CD8-positive, alpha-beta T cell (primary cell): ENCODE measurements at places on chromosomes 2 and 18.

GRCh38 chr18:45667056-45667736 is 51.9 kb downstream of the SLC14A2 start:
- DNase-seq = no peak

DNA sequence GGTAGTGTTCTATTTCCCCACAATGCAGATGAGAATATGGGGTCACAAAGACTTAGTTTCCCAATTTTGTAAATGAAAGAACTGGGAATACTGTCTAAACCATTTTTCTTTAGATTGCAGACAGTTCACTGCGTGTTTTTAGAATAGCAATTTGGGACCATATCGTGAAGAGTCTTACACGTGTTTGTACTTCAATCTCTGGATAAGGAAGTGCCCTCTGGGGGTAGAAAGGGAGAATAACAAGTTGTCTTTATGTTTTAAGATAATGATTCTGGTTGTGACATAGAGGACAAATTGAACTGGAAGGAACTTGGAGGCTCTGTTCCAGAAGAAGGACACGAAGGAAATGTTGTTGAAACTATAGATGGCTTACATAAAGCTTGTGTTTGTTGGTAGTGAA is 457.7 kb downstream of the CBLN2 start:
- no peak for DNase-seq

GRCh38 chr18:76260941-76261472 is 234.0 kb downstream of the ZNF516 start:
- no peak for DNase-seq

GRCh38 chr2:58862244-58862643 is 621.1 kb upstream of the FANCL start:
- DNase-seq = no peak

DNA sequence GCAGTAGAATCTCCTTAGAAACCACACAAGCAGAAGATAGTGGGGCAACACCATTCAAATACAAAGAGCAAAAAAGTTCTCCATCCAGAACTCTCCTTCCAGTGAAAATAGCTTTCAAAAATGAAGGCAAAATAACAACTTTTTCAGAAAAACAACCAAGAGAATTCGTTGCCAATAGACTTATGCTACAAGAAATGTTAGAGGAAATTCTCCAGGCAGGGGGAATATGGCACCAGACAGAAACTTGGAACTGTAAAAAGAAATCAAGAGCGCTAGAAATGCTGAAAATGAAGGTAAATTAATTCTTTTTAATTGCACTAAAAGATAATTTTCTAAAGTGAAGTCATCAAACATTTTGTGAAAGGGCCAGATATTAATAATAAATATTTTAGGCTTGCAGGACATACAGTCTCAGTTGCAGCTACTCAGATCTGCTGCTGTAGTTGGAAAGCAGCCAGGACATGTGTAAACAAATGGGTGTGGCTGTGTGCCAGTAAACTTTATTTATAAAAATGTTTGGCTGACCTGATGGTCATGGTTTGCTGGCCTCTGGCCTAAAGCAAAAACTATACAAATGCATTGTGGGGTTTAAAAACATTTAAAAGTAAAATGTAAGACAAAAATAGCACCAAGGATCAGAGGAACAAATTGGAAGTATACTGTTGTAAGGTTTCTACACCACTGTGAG is 73.7 kb upstream of the TGFA start:
- no peak for DNase-seq

GRCh38 chr2:148674063-148675020 is 29.8 kb downstream of the EPC2 start:
- DNase-seq = peak; percentile 56

DNA sequence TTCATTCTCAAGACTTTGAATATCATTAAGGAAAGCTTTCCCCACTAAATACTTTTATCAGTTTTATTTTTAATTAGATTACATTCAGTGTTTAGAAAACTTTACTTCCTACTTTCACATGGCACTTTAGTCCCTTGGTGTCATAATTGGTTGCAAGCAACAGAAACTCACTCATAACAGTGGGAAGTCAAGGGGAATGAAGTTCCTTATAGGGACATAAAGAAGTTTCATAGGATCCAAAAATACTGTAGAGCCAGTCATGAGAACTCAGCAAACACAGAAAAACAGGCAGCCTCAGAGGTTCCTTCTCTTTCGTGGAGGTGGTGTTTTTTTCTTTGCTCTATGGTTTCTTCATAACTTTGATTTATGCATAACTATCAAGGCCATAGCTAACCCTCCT is 809.0 kb downstream of the BCL11A start:
- DNase-seq = no peak

DNA sequence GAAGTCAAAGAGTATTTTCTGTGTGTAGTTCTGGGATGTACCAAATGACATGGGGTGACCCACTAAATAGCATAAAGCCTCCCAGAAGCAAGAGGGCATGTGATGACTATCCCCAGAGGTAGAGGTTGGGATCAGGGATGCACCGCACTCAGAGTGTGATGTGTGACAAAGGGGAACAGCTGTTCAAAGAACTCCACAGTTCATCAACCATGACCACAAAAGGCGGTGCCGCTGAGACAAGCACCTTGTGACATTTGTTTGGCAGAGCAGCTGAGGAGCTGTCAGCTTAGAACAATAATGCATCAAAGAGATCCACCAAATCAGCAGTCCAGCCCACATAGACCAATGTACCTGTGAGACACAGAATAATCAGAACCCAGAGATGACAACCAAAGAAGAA is 81.3 kb downstream of the VWC2L start:
- DNase-seq = no peak

DNA sequence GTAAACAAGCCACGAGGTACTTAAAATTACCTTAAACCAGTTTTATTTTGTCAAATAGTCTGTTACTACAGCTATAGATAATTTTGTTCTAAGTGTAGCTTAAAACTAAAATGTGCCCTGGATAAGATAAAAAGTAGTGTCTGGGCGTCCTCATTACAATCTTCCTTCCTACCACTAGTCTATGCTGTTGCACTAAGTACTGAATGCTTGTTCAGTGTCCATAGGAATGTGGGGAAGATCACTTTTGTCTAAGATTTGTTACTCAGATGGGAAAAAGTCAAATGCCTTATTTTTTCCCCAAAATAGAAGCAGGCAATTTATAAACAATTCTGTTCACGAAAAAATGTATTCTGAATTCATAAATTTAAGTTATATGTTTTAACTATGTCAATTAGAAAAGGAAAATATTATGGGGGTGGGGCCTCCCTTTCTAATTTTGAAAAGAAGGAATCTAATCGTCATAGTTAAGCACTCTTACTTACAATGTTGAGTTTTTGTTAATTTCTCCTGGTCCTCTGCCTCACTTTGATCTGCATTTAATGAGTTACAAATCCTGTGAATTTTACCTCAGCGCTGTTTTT is 140.4 kb upstream of the VRK2 start:
- peak; percentile 36 for DNase-seq

DNA sequence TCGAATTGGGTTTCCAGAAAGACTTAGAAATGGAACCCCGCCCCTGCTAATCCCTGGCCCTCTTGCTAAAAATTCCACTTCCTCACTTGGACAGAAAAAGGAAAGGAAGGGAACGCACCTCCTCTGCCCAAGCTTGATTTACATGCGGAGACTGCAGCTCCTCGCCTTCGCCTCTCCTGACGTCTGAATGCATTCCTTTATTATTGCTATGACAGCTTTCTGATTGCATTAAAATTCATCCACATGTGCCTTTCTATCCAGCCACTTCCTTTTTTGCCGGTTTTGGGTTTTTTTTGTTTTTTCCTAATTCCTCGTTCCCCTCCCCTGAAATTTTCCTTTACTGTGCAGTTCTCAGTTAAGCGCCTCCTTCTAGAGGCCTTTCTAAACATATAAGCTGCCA is 287.8 kb downstream of the CELF4 start:
- no peak for DNase-seq

GRCh38 chr2:71814885-71815284 is 332.8 kb downstream of the CYP26B1 start:
- DNase-seq = no peak

DNA sequence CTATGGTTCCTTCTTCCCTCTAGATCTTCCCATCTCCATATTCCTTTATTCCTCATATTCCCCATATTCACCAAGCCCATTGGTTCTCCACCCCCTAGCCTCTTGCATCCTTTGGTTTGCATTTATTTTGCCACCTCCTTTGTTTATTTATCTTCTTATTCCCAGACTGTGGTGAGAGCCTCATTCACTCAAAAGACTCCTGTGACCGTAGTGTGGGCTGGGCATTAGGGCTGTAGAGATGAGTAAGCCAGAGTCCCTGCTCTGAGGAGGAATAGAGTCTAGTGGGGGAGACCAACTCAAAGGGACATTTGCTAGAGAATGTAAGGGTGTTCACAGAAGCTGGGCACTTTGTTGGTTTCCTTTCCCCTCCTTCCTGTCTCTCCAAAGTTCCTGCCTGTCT is 8.3 kb downstream of the ATG16L1 start:
- no peak for DNase-seq

GRCh38 chr2:128396946-128397345 is 78.3 kb upstream of the HS6ST1 start:
- DNase-seq = no peak

GRCh38 chr2:168678153-168678853 is 124.1 kb upstream of the NOSTRIN start:
- no peak for DNase-seq

DNA sequence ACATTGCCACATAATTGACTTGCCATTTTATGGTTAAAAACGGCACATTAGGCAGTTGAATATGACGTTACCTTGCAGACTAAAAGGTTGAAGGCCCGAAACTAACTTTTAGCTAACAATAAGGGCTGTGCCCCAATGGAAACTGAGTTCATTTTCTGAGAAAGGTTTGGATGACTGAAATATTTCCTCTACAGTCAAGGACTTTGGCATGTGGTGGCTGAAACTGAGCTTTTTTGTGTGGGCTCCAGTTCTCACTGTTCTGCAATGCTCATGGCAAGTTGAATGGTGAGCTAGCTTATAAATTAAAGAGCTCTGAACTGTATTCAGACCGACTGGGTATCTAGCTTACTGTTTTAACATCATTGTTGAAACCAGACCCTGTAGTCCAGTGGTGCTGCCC is 23.8 kb upstream of the TXNDC2 start:
- DNase-seq = no peak

DNA sequence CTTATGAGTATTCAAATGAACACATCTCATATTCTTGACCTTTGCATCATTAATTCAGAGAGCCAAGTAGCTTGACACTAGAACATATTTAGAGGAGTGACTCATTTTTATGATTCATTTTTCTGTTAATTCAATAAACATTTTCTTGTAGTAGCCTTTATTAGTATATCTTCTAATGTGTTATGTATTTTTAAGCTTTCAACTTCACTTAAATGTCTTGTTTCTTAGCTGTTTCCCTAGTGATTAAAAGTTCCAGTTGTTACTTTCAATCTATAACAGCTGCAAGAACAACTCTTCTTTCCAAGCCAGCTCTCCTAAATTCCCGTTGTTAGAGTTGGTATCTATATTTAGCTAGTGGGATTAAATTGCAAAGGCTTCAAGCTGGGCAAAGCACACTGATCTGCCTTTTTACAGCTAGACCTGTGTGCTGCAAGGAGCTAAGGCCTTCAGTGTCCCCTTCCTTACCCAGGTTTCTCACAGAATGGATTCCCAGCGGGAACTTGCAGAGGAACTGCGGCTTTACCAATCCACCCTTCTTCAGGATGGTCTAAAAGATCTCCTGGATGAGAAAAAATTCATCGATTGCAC is at the start of gene KLHL41:
TSS of gene KLHL41 (plus strand) at position 405 of the 588 bp plus-strand sequence. CDS start at position 482, 77 bp downstream.
- DNase-seq = no peak

DNA sequence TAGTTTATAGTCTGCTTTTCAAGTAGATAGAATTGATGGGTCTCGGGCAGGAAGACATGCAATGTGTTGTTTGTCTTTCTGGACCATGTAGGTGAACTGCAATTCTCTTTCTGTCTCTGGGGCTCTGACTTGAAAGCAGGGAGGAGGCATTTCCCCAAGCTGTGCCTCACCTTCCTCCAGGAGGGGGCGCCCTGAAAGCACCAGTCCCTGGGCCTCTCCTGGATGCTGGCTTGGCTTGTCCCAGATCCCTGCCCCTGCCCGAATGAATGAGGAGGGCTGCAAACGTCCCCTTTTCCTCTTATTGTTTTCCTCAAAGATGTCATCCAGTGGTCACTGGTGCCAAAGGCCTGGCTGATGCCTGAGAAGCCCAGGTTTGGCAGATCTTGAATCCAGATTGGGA is 270.6 kb downstream of the CELF4 start:
- no peak for DNase-seq

DNA sequence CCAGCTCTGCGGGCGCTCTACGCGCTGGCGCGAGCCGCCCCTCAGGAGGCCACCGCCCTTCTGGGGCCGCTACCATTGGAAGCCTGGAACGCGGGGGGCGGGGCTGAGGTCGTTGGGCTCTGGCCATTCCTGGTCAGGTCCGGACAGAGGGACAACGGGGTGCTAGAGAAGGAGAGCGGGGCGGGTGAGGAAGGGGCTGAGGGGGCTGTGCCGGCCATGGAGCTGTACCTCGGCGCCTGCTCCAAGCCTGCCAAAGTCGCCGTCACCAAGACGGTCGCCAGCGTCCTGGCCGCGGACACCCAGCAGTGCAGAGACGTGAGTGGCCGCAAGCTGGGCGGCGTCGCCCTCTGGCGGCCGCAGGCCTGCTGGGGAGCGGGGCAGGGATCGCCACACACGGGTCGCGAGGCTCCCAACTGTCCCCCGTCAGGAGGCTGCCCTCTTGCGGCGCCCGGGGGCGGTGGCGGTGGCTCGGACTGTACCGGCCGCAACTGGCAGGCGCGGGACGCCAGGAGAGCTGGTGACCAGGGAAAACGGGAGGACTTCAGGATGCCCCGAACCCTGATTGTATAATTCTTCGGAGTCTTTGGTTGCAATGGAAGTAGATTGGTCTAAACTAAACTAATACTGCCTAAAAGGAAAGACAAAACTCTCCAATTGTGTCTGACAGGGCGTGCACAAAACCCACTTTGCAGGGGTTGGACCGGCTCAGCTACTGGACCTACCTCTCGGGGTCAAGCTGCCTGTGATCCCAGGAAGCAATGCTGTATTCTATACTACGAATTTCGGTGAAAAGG is at the start of gene FSIP2:
TSS of gene FSIP2 (plus strand) at position 126 of the 794 bp plus-strand sequence. CDS start at position 217, 91 bp downstream.
- no peak for DNase-seq

GRCh38 chr2:16717477-16717876 is 51.8 kb upstream of the CYRIA start:
- DNase-seq = no peak

GRCh38 chr18:77376043-77376732 is 126.5 kb downstream of the GALR1 start:
- DNase-seq = no peak

DNA sequence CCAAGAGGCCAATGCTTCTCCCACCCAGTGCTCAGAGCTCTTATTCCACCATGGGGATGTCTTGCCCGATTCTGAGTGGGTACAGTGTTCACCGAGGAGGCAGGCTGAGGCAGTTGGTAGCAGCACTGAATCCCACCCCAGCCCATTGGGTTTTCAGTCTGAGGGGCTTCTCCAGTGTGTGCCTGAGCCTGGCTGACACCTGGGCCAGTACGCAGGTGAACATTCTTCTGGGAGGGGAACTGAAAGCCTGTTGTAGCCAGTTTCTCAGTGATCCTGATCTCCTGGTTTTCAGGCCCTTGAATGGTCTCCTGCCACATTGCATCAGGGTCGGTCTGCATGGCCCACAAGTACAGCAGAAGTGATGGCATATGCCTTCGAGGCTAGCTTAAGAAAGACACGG is 98.2 kb downstream of the TMEM17 start:
- no peak for DNase-seq

GRCh38 chr18:70454704-70455322 is 166.0 kb downstream of the SOCS6 start:
- no peak for DNase-seq

- DNase-seq = no peak
Observed at GRCh38 chr2:16386431-16386830, 279.2 kb downstream of the CYRIA start.

- DNase-seq = no peak
Observed at GRCh38 chr2:189191766-189192165, 12.2 kb upstream of the COL5A2 start.

GRCh38 chr2:11375025-11375688 is 30.7 kb upstream of the ROCK2 start:
- DNase-seq = no peak

- no peak for DNase-seq
Observed at GRCh38 chr2:237568121-237568660, 1.8 kb downstream of the PRLH start.
